Muscle of back (tissue), 13 donors: ENCODE measurements at places on chromosomes 2 and 18. TPM values are rescaled to one million over a fixed set of nuclear protein-coding genes. Genes with fewer than 3 reads are reported as not detected.

DNA sequence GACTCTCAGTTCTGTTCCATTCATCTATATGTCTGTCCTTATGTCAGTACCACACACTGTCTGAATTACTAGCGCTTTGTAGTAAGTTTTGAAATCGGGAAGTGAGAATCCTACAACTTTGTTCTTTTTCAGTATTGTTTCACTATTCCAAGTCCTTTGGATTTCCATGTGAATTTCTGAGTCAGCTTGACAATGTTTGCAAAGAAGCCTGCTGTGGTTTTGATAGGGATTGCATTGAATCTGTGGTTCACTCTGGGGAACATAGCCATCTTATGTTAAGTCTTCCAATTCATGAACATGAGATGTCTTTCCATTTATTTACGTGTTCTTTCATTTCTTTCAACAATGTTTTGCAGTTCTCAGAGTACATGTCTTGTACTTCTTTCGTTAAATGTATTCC lies 15.0 kb downstream of the SLC3A1 start:
- no peak for DNase-seq

GRCh38 chr2:147428120-147428747 lies 416.6 kb upstream of the ACVR2A start:
- DNase-seq = no peak

DNA sequence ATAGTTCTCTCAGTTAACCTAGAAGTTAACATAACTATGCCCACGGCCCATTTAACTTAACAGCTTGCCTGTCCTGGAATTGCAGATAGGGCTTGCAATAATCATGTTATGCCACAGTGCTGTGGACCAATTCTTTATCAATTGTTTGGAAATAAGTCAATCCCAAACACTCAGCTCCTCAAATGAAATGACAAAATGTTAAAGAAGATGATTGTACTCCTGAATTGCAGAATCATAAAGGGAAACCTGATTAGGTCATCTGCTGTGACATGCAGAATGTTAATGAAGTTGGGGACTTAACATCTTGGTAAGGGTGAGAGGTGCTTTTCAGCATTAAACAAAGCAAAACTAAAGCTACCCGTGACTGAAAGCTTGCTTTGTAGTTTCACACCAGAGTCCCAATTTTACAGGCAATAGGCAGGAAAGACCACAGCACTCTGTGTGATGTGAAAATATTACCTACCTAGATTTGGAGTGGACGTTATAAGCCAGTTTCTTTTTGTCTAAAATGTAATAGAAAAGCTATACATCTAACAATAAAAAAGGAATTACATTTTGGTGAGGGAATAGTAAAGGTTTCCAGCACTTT lies 364.0 kb downstream of the GPD2 start:
- no peak for DNase-seq

The SLC5A6 gene
- polyA plus RNA-seq = 25.8 TPM

The DNAJC5G gene
- polyA plus RNA-seq = not detected

- DNase-seq = no peak
These were observed 60.5 kb upstream of the ZNG1B start for GRCh38 chr2:113376913-113377445.
